ENCODE measurements at places on chromosomes 4 and X.

DNA sequence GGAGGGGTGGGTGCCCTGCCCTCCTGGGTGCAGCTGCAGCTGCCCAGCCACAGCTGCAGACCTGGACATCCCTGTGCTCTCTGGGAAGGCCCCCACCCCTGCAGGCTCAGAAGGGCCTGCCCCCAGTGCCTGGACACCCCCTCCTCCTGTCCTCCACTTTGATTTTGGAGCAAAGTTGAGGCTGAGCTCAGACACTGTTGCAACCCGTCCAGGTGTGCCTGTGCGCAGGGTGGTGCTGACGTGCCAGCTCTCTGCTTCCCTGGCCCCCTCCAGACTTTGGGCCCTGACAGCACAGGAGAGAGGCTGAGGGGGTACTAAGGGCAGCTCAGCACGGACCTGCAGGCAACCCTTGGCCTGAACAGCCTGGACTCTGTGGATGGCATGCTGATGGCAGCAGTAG lies 750.3 kb downstream of the ARAP2 start:
- DNase-seq, result no peak

DNA sequence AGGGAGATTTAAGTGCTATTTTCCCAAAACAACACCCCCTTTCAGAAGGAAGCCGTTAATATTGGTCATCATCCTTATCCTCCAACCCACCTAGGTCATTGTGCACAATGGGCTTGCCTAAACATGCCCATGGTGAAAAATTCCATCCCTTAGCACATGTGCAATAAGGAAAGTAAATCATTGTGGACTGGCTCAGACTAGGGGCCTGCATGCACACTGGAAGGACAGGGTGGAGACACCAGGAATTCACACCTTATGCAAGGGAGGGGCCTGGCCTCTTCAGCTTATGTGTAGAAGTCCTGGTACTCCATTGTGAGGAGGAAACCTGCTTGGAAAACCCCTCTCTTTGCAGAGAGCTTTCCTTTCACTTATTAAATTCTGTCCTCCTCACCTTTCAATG lies 311.4 kb upstream of the NDST4 start:
- no peak for DNase-seq

GRCh38 chr4:180558427-180558826 lies 1684.8 kb upstream of the TENM3 start:
- no peak for DNase-seq

DNA sequence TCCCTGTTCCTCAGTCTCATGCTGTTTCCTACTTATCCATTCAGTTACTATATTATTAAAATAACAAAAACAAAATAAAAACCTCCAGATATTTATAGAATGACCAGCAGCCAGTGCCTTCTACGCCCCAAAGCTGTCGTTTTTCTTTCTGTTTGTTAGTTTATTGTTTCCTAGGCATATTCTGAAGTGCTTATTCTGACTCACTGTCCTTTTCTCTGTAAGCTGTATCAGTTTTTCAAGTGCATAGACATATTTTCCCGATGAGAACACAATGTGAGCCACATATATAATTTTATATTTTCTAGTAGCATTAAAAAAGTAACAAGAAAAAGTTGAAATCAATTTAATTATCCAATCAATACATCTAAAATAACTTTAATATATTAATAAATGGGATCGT lies 2158.6 kb upstream of the TENM3 start:
- DNase-seq, result no peak

- no peak for DNase-seq
Observed at GRCh38 chrX:133297284-133297683, 79.1 kb upstream of the TFDP3 start.

DNA sequence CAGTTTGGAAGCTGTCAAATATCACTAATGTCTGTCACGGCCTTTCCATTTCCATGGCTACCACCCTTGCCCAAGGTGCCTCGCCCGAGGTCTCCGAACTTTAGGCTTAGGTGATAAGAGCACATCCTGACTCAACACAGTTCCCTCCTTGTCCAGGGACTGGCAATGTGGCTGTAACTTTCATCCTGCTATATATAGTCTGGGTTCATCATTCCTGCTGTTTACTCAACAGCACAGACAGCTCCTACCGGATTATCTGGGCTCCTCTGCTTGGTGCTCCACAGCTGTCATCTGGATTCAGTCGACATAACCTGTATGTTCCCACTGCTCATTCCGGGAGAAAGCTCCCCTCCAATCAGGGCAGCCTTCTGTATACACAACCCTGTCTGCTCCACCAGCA lies 51.2 kb downstream of the GATB start:
- DNase-seq, result no peak

GRCh38 chr4:10104211-10104990 lies 12.2 kb downstream of the WDR1 start:
- DNase-seq, result no peak

GRCh38 chr4:6417516-6418050 lies 54.8 kb downstream of the PPP2R2C start:
- DNase-seq, result no peak

GRCh38 chr4:3740256-3740655 lies 25.9 kb upstream of the ADRA2C start:
- DNase-seq, result no peak

GRCh38 chrX:37685381-37686359 lies at the start of gene XK:
XK (plus strand) TSS chrX:37685791; CDS start chrX:37685962, 171 bp downstream.
- no peak for DNase-seq

GRCh38 chr4:39466747-39467146 lies 7.9 kb downstream of the LIAS start:
- no peak for DNase-seq

GRCh38 chr4:126969360-126970235 lies 663.2 kb upstream of the INTU start:
- DNase-seq, result no peak

DNA sequence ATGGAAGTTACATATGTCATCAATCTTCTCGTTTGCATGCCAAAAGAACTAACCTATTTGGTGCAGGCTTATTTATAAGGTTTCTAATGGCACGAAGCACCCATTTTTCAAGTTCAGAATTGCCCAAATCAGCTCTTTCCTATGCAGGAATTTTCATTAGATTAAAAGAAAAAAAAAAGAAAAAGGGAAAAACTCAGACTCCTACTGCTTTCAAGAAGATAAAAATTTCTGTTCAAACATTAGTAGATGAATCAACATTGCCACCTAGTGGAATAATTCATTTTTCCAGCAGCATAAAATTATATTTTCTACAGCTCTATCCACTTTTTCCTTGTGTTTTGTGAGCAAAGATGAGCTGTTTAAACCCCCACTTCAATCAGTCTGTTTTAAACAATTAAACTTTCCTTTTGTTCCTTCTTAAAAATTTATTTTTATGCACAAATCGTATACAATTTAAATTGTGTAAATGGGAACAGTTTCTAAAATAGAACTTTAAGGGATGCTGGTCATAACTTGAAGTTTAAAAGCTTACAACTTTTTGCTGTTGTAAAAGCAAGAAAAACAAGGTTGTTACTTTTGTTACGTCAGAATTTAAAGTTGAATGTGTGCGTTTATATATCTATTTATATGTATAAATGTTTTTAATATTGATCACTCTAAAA lies 309.9 kb downstream of the ARAP2 start:
- no peak for DNase-seq

- no peak for DNase-seq
Observed at GRCh38 chr4:7348946-7349900, 85.5 kb downstream of the PSAPL1 start.

- DNase-seq, result no peak
Observed at GRCh38 chr4:15238720-15239119, 189.1 kb upstream of the C1QTNF7 start.

DNA sequence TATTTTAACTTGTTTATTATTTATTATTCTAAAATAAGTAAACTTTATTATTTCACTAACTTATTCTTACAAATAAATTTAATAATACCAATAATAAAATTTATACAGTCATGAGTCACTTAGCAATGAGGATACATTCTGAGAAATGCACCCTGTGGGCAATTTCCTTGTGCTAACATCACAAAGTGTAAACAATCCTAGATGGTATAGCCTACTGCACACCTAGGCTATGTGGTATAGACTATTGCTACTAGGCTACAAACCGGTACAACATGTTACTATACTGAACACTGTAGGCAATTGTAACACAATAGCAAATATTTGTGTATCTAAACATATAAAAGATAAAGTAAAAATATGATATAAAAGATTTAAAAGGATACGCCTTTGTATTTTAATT lies 479.5 kb downstream of the EPHA5 start:
- DNase-seq, result no peak

- DNase-seq, result no peak
Observed at GRCh38 chrX:152641256-152641875, 3.7 kb downstream of the GABRQ start.

DNA sequence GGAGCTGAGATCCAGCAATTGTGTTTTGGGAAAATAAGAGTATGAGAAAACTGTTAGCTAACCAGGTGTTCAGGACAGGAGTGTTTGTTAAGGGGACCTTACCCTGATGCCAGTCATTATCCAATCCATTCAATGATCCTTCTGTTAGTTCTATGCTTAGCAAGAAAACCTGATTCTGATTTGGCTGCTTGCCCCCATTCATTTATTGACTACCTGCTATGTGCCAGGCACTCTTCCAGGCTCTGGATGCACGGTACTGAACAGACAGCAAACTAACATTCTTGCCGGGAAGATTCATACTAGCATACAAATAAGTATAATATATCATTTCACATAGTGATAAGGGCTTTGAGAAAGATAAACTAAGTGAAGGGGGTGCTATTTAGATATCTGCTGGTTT lies 1.0 kb upstream of the MECP2 start:
- DNase-seq, result no peak

GRCh38 chr4:537436-538264 lies 38.4 kb downstream of the TMEM271 start:
- DNase-seq, result no peak

GRCh38 chr4:189533603-189534002 lies 407.1 kb upstream of the FRG1 start:
- no peak for DNase-seq

GRCh38 chr4:139619644-139620043 lies 46.0 kb upstream of the MGST2 start:
- DNase-seq, result no peak

DNA sequence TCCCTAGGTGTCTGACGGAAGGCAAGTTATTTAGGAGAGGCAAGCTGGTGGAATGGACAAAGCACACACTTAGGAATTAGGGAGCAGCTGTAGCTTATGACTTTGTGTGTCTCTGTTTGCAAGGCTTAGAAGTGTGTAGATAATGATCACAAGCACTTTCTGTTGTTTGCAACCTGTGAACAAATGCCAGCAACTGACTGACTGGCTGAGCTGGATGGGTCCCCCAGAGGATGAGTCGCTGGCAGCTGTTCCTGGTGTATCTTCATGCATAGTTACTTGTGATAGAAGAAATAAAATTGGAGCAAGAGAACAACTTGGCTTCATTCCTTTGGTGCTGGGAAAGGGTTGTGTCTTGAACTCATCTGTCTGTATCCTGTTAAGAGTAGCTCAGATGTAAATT lies 64.2 kb upstream of the BEND4 start:
- DNase-seq, result no peak

- no peak for DNase-seq
Observed at GRCh38 chr4:52099860-52100461, 48.9 kb downstream of the SPATA18 start.

GRCh38 chrX:77548751-77549150 lies 101.6 kb downstream of the FGF16 start:
- no peak for DNase-seq

DNA sequence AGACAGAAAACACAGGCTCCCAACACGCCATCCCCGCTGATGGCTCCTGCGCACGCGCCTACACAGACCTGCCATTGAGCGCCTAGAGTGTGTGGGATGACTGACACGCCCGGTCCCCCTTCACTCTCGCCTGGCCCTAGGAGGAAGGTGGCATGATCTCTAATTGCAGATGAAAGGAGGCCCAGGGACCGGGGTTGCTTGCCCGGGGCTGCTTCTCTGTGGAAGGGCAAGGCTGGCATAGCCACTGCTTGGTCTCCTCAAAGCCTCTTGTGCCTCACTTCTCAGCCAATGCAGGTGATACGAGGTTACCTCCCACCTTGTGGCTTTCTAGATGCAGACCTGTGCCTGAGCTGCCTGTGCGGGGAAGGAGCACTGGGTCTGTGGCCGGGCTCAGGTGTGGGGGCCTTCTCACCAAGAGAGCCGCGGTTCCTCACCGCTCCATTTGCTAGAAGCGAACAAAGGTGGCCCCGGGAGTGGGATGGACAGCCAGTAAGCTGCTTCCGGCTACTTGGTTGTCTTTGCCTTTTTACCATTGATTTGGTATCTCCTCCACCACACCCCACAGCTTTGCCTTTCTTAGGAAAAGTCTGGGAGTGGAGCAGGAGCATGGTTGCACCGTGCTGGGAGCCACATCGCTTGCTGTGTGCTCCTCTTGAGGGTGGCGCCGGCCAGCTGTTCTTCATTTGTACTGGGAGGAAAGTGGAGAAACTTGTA lies 47.0 kb downstream of the TBC1D14 start:
- DNase-seq, result no peak

Data from activated CD4-positive, alpha-beta T cell treated with anti-CD3 and anti-CD28 coated beads for 1 hour (primary cell).